ENCODE measurements at places on chromosomes 11 and 22.

DNA sequence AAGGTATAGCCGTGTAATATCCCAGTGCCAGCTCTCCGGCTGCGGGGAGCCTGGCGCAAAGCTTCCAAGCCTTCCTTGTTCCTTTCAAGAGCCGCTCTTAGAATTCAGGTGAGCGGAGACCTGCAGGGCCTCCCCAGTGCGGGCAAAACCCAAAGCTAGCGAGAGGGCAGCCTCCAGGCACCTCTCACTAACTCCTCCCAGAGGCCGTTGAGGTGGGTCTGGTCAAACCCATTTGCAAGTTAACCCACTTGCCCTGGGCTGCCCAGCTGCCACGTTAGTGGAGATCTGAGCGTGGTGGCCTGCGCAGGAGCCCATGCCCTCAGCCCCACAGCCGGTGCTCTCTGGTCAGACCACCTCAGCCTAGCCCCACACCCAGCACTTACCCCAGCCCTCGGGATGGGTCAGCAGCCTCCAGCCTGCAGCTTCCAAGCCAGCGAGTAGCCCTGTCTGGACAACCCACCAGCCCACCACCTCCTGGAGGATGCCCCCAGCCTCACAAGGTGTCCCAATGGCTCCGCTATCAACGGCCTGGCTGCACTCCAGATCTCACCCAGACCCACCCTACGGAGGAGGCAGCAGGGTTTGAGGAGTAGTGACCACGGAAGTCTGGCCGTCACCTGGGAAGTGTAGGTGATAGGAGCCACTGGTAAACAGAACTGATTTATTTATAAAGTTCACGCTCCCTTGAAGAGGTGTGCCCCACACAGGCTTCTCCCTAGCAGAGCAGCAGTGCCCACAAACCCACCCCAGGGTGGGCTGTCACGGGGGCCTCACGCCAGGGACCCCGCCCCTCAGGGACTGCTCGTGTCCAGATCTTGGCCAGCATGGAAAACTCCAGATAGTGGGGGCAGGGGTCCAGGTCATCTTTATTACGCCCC, 2.3 kb downstream of the ASCL2 start:
- DNase-seq, result no peak

- no peak for DNase-seq
These were observed 453.5 kb downstream of the MIAT start for GRCh38 chr22:27110665-27111451.

GRCh38 chr22:29150701-29151100, 55.0 kb upstream of the EMID1 start:
- no peak for DNase-seq

- no peak for DNase-seq
These were observed 10.5 kb downstream of the MCAM start for GRCh38 chr11:119306373-119306890.

GRCh38 chr11:78277314-78277994, 88.7 kb downstream of the USP35 start:
- no peak for DNase-seq

DNA sequence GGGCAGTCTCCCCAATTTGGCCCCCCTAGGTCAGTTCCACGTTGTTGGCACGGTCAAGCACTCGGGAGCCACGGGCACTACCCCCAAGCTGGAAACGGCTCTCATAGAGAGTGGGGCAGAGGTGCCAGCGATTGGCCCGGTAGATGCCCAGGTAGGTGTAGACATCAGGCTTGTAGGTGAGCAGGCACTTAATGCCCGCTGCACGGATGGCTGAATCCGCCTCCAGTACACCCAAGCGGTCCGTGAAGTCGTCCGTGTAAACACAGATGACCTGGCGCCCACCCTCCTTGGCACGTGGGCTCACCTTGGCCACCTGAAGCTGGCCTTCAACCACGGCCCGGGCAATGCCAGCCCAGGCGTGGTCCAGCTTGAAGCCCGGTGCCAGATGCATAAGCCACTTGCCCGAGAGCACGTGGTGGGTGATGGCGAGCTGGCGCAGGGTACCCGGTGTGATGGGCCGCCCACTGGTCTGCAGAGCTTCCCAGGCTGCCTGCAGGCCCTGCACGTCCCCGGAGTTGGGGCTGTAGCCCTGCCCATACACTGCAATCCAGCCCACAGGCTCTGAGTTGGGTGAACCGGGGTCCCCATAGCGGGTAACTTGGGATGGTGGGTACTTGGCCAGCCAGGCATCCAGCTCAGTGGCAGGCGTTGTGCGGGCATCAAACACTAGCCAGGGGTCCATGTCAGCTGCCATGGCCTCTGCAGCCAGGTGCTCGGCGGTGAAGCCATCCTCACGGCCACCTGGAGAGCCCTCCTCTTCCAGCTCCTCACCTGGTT, 1.2 kb downstream of the C11orf68 start:
- DNase-seq, result no peak

- no peak for DNase-seq
These were observed 144.6 kb downstream of the SNX19 start for GRCh38 chr11:130771708-130772107.

GRCh38 chr11:115226556-115226955, 277.7 kb downstream of the CADM1 start:
- DNase-seq, result no peak

- no peak for DNase-seq
These were observed 18.4 kb upstream of the SMTN start for GRCh38 chr22:31062566-31063230.

DNA sequence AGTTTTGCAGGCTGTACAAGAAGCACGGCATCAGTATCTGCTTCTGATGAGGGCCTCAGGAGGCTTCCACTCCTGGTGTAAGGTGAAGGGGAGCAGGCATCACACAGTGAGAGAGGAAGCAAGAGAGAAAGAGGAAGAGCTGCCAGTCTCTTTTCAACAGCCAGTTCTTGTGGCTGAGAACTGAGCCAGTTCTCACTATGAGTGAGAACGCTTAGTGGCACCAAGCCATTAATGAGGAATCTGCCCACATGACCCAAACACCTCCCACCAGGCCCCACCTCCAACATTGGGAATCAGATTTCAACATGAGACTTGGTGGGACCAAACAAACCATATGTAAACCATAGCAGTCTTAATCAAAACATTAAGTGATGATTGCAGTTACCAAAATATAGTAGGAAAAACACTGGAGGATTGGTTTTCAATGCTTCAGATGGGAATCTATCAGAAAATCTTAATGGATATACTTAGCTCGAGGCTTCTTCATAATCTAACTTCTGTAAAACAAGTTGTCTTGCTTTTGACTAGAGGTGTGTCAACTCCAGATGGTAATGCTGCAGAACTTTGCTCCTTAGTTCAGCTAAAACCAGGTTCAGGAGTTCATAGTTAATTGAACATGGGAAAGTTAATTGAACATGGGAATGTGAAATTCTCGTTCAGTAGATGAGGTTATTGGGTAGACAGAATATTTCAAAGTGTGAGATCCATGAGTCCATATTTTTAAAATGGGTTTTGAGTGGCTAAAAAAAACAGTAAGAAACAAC, 12.2 kb downstream of the FAR1 start:
- no peak for DNase-seq

- peak; percentile 53 for DNase-seq
These were observed 47.0 kb downstream of the PACSIN2 start for GRCh38 chr22:42967933-42968332.

DNA sequence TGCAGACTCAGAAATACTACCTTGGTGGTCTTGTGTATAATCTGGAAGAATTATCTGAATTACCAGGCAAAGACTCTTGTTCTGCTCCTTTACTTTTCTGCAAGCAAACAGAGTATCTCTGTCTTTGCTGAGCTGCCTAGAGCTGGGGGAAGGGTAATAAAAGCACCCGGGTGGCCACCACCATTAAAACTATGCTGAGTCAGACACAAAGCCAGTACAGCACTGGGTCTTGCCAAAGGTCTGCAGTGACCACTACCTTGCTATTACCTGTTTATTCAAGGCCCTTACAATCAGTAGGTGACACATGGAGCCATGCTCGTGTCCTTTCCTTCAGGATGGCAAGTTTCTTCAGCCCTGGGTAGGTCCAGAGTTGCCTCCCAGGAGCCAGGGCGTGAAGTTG, 420.6 kb upstream of the CNTN5 start:
- DNase-seq, result no peak

DNA sequence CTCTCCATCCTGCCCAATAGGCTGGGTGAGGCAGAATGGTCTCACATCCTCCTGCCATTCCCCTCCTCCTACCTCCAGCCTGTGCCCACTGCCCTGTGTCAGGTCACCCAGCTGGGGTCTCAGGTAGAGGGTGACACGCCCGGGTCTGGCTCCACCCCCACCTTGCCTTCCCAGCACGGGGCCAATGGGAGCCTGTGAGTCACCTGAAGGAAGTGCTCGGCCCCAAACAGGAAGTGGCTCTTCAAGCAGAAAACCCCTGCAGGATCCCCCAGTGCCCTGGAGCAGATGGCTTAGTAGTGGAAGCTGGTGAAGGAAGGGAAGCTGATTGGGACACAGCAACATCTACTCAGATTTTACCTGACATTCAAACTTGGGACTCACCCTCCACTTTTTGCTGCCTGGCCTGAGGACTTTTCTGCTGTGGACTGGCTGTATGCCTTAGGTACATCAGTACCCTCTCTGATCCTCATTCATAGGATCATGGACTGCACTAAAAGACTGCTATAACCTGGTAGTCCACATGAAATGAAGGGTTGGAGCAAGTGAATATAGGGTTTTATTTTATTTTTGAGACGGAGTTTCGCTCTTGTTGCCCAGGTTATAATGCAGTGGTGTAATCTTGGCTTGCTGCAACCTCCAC, 33.4 kb downstream of the GDPD5 start:
- peak; percentile 43 for DNase-seq

DNA sequence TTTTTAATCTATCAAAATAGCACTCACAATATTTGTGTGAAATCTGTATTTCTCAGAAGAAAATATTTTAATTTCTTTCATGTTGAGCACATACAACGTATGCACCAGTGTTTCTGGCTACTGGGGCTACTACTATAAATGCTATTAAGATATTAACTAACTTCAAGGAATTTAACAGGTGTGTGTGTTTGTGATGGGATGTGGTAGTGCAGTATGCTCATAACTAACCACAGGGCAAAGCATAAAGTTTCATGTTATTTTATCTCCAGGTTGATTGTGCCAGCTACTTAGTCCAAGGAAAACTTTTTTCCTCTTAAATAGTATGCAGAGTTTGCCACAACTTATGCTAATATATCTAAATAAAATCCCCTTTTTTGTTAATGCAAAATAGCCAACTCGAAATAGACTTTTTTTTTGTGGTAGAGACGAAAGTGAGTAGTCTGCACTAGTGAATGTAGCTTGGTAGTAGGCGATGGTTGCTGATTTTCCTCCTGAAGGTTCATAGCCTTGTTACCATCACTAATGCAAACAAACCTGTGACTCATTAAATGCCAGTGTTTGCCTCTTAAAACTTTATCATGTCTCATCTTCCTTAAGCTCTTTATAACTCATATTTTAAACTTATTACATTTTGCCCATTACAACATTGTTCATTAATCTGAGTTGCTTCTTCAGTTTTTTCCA, 565.5 kb upstream of the ANO3 start:
- DNase-seq, result no peak

DNA sequence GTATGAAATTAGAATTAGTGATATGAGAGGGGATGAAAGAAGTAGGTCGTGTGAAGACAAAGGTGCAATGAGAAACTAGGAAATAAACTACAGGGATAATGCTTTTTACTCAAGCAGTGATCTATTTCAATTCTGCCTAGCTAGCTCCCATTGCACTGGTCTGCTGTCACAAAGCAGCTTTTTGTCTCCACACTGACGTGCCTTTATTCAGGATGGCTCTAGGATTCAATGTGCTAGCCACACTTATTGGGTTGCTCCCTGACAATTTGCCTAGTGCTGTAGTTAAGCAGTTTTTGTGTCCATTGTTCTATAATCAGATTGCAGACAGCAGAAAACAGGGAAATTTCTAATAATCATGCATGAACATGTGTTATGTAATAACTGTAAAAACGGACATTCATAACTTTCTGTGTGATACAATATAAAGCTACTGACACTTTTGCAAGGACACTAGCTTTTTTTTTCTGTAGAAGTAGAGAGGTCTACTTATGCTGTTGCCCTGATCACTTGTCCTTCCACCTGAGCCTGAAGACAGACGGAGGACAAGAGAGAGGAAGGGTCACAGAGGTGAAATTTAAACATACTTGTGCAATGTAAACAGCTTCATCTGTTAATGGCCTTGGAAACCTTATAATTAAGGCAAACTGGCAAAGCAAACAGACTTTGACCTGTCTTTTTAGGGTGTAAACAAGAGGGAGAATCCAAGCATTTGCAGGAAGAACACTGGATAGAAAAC, 269.6 kb downstream of the LRRC4C start:
- DNase-seq, result no peak

DNA sequence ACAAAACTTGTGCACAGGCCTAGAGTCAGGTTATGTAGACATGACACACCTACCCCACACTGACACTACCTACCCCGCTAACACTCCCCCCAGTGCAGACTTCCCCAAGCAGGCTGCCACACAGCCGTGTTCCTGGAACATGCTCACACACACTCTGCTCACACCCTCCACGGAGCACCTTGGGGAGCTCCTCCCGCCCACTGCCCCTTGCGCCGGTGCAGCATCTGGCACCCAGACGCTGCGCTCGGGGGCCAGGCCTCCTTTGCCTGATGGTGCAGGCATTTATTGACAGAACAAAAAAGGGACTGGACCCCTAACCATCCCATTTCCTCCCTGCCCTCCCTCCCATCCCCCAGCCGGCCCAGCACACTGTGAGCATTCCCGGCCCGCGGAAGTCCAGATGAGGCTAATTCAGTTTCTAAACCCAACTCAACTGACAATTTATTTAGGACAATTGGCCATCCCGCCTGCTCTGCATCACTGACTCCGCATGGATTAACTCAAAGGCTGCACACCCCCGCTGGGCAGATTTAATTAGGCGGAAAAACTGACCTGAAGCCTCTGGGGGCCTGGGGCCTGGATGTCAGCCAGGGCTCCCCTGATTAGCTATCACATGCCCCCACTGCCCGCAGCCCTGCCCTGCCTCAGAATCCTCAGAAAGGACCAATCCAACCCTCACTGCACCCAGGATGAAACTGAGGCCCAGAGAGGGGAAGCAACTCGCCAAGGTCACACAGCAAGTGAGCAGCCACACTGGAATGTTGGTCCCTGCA, 30.1 kb downstream of the KCNC1 start:
- DNase-seq, result no peak

GRCh38 chr11:128349650-128350299, 237.6 kb downstream of the ETS1 start:
- DNase-seq, result no peak

DNA sequence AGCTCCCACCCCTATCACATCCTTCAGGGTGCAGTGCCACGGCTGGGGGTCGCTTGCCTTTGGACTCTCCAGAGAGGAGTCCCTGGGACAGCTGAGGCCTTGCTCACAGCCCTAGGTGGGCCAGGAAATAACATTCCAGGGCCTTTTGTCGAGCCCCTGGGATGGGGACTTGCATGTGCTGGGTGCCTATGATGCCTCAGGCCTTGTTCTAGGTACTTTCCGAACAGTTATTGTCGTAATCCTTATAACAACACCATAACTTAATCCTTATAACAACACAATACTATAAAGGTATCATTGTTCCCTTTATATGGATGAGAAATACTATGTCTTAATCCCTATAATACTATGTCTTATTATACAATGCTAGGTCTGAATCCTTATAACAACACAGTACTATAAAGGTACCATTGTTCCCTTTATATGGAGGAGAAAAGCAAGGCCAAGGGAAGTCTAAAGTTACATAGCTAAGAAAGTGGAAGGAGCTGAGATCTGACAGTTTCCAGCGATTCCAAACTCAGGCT, 236.5 kb downstream of the ST3GAL4 start:
- DNase-seq, result no peak

All from NAMALWA (cell line).